GM23248 (cell line): ENCODE measurements at places on chromosomes 3 and 15. TPM values are rescaled to one million over a fixed set of nuclear protein-coding genes. Genes with fewer than 3 reads are reported as not detected.

DNA sequence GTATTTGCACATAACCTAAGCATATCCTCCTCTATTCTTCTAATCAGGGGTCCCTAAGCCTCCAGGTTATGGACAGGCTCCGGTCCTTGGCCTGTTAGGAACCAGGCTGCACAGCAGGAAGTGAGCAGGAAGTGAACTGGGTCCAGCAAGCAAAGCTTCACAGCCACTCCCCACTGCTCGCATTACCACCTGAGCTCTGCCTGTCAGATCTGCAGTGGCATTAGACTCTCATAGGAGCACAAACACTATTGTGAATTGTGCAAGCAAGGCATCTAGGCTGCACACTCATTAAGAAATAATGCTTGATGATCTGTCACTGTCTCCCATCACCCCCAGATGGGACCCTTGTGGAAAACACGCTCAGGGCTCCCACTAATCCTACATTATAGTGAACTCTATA, 9.8 kb downstream of the MSL2 start:
- H3K36me3 ChIP-seq = no peaks in the 10 kb centered on the region
- DNase-seq = peak; percentile 25
- no peak overlapping the region for H3K4me3 ChIP-seq
- peaks cover 12% of the 10 kb centered on the region for H3K4me1 ChIP-seq
- H3K27me3 ChIP-seq = no peaks in the 10 kb centered on the region
- H3K27ac ChIP-seq = no peak overlapping the region

DNA sequence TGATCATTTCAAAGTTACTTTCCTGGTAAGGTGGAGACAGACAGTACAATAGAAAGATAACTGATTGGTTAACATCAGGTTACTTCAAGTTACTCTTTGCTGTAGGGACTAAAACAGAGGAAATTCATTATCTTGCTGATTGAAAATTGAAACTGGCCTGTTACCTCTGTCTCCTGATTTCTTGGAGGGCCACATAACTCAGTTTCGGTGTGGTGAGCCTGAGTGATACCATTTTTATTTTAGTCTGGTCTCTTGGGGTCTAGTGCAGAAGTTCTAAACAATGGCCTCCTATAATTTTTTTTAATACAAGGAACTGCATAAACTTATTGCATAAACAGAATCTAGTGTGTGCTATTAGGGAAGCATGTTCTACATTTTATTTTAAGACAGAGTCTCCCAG, 1.2 kb upstream of the ICE2 start:
- no peaks in the 10 kb centered on the region for H3K27me3 ChIP-seq
- H3K27ac ChIP-seq = no peak overlapping the region
- no peaks in the 10 kb centered on the region; the same call in 1 of the 2 replicates for H3K36me3 ChIP-seq
- peaks cover 30% of the 10 kb centered on the region for H3K4me1 ChIP-seq
- no peak for DNase-seq

The RLBP1 gene
- not detected in 2 replicates for total RNA-seq

DNA sequence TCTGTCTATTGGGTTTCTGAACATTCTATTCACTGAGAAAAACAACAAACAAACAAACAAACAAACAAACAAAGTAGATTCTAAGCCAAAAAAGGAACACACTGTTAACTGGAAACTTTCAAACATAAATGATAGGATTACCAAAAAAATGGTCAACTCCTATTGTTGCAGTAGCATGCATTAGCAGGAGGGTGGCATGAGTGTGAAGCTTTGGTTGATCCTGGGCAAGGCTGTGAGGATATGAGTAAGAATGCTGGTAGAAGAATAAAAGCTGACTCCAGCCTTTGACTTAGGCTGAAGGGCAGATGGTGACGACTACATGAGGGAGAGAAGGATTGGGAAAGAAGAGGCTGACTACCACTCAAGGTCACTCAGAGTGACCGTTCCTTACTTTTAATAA, 810.3 kb downstream of the VGLL3 start:
- no peaks in the 10 kb centered on the region for H3K27me3 ChIP-seq
- peak; percentile 4 for DNase-seq
- no peaks in the 10 kb centered on the region for H3K36me3 ChIP-seq
- H3K4me1 ChIP-seq = no peaks in the 10 kb centered on the region

The FILIP1L gene
- 45.0 and 48.2 TPM in 2 replicates for total RNA-seq

The FAM107A gene
- total RNA-seq = 0.22 TPM in 1 of 2 replicates, not detected in the other

The CACNA2D2 gene
- not detected in 2 replicates for total RNA-seq

GRCh38 chr3:132135628-132136333, 101.0 kb upstream of the CPNE4 start:
- H3K27me3 ChIP-seq = no peaks in the 10 kb centered on the region
- H3K36me3 ChIP-seq = no peaks in the 10 kb centered on the region
- peak overlapping the region; percentile 95 for H3K27ac ChIP-seq
- DNase-seq = peak; percentile 98
- peaks cover 33% of the 10 kb centered on the region for H3K4me1 ChIP-seq

The RHOV gene
- total RNA-seq = not detected in 2 replicates

DNA sequence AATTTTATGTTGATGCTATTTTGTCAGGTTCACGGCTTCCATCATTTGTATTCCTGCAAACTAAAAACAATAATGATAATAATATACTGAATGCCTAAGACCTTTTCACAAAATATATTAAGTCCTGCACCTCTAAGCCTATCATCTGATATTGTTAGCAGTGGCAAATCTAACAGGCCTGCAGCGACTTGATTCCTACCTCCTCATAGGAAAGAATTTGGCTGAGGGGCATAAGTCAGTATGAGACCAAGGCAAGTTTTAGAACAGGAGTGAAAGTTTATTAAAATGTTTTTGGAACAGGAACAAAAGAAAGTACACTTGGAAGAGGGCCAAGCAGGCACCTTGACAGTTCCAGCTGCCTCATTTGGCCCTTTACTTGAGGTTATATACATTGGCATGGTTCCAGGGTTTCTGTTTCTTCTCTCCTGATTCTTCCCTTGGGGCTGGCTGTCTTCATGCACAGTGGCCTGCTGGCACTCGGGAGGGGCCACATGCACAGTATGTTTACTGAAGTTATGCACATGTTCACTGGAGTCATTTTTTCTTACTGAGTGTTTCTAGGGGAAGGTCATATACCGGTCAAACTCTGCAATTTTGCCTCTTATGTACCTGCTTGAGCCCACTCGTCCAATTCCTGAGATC, 418.1 kb downstream of the EPHA6 start:
- H3K27me3 ChIP-seq = no peaks in the 10 kb centered on the region
- no peak overlapping the region for H3K4me3 ChIP-seq
- no peak for DNase-seq
- H3K36me3 ChIP-seq = no peaks in the 10 kb centered on the region
- no peaks in the 10 kb centered on the region for H3K4me1 ChIP-seq
- no peak overlapping the region for H3K27ac ChIP-seq

DNA sequence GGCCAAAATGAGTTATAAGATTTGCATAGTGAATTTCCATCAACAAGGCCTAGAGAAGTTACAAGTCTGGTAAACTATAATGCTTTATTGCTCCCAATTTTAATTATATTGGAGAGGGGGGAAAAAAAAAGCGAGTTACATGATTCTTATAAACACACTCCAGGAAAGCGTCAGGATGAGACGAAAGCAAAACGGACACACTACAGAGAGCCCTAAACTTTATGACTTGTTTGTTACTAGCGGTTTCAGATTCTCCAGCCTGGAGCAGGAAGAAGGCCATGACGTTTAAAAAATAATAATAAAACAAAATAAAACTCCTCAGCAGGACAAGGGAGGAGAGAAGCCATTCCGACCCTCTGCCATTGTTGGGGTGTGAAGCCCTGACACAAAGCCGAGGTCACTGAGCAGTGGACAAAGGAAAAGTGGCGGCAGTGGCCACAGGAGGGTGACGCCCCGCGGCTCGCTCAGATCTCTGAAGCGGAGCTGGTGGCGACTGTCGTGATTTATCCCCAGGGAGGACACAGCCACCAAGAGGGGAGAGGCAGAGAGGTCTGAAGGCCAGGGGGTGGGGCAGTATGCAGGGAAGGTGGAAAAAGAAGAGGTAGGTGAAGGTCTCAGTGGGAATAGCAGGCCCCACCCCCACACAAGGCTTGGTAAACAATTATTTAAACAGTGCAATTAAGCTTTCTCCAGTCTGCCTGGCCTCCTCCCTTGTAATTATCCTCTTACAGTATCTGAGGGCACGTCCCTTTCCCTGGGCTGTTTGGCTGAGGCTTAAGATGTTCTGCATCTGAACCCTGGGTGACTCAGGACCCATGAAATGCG, 45.3 kb downstream of the ADAMTS9 start:
- no peaks in the 10 kb centered on the region for H3K4me1 ChIP-seq
- no peak overlapping the region for H3K4me3 ChIP-seq
- no peak overlapping the region for H3K27ac ChIP-seq

GRCh38 chr3:167787440-167787839, 51.9 kb downstream of the SERPINI1 start:
- DNase-seq = no peak
- no peaks in the 10 kb centered on the region for H3K4me1 ChIP-seq
- H3K27me3 ChIP-seq = no peaks in the 10 kb centered on the region

GRCh38 chr15:74206801-74207281, 4.3 kb upstream of the STRA6 start:
- H3K36me3 ChIP-seq = no peaks in the 10 kb centered on the region
- no peak overlapping the region for H3K4me3 ChIP-seq
- no peak for DNase-seq
- H3K27ac ChIP-seq = no peak overlapping the region
- H3K27me3 ChIP-seq = no peaks in the 10 kb centered on the region

GRCh38 chr3:46012246-46012645, 15.0 kb downstream of the XCR1 start:
- peaks cover 3% of the 10 kb centered on the region; the same call in 1 of the 2 replicates for H3K4me1 ChIP-seq
- H3K4me3 ChIP-seq = no peak overlapping the region
- no peak overlapping the region for H3K27ac ChIP-seq
- H3K36me3 ChIP-seq = no peaks in the 10 kb centered on the region
- no peak for DNase-seq
